ENCODE measurements at places on chromosomes 6 and 20.

GRCh38 chr20:57257701-57258453 lies 8.6 kb downstream of the BMP7 start:
- DNase-seq = no peak

- DNase-seq = no peak
Observed at GRCh38 chr6:501891-502601, 110.5 kb downstream of the IRF4 start.

DNA sequence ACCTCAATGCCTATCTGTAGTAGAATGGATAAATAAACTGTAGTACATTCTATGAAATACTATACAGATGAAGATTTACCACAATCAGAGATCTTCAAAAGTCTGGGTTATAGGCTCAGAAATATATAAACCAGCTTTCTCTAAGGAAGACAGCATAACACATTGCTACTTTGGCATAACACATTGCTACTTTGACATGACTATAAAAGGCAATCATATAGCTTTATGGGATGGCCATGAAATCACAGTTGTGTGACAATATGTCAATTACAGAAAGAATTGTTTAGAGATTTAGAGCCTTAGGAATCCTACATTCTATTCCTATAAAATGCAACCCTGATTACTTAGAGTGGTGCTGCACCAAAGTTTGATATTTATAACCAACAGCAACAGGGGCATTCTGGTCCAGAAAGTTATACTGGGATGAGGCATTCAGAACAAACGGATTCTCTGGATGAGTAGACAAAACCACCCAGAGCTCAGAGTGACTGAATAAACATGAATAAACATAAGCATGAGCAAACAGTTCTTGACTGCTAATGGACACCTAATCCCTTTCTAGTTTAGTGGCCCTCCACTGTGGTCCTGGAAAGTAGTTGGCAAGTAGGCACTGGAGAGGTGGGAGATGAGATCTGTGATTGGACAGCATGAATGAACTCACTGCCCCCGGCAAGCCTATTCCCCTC lies 12.0 kb downstream of the TTI1 start:
- no peak for DNase-seq

- DNase-seq = no peak
Observed at GRCh38 chr6:83847179-83847578, 6.0 kb upstream of the RIPPLY2 start.

- DNase-seq = no peak
Observed at GRCh38 chr6:44676246-44676790, 288.8 kb downstream of the CDC5L start.

- no peak for DNase-seq
Observed at GRCh38 chr20:45311589-45312211, 3.6 kb upstream of the MATN4 start.

- DNase-seq = no peak
Observed at GRCh38 chr6:64006246-64006645, 370.6 kb downstream of the PHF3 start.

DNA sequence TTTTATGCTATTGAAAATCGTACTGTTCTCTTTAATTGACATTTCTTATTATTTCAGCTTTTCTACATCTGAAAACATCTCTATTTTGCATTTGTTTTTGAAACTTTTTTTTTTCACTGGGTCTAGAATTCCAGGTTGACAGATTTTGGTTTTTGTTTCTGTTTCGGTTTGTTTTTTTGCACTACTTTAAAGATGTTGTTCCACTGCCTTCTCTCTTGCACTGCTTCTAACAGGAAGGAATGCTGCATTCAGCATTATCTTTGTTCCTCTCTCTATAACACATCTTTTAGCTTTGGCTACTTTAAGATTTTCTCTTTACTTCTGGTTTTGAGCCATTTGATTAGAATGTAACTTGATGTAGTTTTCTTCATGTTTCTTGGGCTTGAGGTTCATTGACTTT lies 20.1 kb upstream of the SLC17A1 start:
- no peak for DNase-seq

DNA sequence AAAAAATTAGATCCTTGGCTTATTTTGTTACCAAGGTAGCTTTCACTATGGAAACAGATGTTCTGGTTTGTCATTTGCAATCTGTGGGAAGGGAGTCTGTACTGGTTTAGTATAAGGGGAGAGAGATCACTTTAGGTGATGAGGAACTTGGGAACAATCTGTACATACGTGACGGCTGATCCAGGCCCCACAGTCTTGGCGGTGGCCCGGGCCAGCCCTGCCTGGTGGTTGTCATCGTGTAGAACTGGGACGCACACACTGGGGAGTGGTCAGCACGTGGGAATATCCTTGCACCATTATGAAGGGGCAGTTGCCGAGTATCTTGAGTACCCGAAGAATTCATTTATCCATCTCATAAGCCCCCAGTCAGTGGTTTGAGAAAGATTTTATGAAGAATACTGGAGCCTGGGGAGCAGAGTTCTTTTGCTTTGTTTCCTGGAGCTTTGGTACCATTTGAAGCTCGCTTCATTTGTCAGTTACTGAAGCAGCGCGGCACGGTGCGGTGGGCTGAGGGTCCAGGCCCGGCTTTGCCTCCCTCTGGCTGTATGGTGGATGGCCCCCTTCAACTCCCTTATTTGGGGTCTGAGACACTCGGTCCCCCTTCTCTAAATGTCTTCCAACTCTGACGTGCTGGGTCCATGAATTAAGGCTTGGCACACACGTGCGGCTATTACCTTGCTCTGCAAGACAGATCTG lies 22.8 kb upstream of the CLDN20 start:
- no peak for DNase-seq

GRCh38 chr20:45998761-45999160 lies 9.9 kb upstream of the MMP9 start:
- DNase-seq = no peak

DNA sequence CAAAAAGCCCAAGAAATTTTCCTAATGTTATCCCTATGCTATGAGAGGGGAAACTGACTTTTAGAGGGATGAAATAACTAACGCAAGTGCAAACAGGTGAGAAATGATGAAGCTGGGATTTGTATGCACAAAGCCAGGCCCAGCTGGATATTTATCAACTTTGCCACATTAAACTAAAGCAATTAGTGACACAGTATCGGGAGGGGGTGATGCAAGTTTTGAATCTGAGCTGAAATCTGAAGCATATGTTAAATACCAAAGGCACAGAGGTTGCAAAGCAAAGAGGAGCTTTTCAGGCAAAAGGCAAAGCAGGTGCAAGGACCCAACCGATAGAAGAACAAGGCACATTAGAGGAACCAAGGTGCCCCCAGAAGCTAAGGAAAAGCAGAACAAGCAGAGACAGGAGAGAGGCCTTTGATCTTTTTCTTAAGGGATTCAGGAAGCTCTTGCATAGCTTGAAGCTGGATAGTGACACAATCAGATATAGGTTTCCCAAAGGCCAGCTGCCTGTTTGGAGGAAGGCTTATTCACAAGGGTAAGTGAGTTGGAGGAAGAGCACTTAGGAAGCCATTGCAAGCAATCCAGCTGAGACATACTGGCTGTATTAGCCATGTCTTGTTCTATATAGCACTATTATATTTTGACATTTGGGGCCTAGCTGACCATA lies 207.5 kb downstream of the HIVEP2 start:
- no peak for DNase-seq

GRCh38 chr6:1798303-1798964 lies 188.7 kb downstream of the FOXC1 start:
- no peak for DNase-seq

DNA sequence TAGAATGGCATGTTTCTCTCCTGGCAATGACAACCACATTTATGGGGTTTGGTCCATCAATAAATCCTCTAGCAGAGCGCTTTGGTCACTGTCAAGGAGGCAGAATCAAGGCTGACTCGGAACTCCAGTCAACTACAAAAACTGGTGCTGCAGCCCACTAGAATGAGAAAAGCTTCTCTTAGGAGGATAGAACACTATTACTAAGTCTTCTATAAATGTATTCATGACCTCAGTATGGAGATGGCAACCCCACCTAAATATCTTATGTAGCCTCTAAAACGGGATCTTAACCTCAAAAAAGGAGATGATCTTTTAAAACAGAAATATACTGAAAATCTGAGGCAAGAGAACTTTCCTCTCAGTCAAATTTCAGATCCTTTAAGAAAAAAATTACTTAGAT lies 68.5 kb downstream of the RALGAPA2 start:
- DNase-seq = no peak

GRCh38 chr6:71332012-71332411 lies 43.4 kb downstream of the OGFRL1 start:
- no peak for DNase-seq

GRCh38 chr20:48437146-48437545 lies 390.7 kb downstream of the PREX1 start:
- no peak for DNase-seq

- peak; percentile 53 for DNase-seq
Observed at GRCh38 chr6:35047265-35048011, 93.7 kb downstream of the TCP11 start.

DNA sequence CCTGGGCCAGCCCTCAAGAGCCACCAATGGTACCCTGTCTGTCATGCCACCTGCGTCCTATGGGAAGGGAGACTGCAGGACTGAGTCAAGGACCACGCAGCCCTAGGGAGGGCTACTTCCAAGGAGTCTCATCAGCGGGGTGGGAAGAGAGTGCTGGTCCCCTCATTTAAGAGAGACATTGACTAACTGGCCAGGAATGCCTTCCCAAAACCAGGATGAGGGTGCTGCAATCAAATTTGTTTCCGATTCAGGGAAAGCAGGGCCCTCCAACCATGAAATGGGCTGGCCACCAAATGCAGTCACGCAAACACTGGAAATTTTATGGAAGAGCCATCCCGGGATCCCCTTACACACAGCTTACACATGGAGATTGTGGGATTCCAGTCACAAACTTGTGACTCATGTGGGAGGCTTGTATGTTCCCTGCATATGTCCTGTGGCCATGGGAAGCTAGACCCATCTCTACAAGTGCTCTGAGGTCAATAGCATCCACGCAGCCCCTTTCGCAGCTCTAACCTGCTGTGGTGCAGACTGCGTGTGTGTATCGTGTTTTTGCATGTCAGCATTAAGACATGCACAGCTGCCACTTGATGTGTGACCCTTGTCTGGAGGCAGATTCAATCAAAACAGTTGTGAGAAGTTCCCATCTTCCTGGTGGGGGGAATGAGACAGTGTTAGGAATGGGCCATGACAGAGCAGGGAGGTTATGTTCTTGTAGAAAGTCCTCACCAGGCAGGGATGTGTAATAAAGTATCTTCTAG lies 53.0 kb upstream of the CST7 start:
- no peak for DNase-seq

DNA sequence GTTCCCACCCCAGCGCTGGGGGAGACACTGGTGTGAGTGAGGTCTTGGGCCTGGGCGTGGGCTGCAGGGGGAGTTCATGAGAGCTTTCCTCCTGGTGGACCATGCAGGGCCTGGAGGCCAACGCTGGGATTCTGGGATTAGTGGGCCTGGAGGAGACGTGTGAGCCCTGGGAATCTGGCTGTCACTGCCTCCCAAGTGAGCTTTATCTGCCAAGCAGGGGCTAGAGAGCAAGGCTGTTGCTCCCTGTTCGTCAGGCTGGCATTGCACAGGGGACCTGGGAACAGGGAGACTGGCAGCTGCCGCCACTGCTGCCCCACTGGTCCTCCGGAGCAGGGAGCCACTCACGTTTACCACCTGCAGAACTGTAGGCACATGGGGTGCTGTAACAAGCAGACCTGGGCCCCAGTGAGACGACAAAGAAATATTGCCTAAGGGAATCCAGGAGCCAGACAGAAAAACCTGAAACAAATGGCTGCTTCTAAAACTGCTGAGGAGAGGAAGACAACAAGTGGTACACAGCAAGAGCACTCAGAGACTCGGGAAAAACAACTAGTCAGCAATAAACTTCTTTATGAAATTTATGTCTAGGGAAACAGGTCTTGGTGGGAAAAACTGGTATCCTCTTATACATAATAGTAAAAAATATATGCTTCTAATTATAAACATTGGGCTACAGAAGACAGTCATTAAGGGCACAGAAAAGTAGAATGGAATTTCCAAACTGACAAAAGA lies 45.2 kb downstream of the PPP1R3G start:
- no peak for DNase-seq

DNA sequence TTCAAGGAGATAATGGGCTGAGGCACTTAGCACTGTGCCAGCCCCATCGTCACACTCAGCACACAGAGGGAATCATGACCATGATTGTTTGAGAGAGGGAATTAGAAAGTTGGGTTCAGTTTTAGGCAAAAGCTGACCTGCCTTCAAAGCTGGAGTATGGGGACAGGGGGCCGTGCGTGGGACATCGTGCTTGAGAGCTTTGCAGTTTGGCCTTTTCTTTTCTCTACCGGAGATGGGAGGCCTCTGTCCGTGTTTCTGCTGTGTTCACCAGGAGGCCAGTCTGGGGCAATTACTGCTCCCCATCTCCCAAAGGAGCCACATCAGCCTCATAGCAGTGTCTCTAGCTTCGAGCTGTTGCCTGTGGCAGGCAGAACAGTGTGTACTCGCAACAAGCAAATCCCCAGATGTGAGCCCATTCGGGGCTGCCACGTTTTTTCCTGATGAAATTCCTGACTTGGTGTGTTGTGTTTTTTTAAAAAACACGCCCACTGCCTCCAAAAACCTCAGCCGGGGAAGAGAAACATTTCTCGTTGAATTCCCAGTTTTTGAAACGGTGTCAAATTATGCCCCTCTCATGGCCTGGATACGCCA lies 20.2 kb downstream of the EYA2 start:
- no peak for DNase-seq

- no peak for DNase-seq
Observed at GRCh38 chr20:38036366-38036765, 2.8 kb downstream of the RPRD1B start.

DNA sequence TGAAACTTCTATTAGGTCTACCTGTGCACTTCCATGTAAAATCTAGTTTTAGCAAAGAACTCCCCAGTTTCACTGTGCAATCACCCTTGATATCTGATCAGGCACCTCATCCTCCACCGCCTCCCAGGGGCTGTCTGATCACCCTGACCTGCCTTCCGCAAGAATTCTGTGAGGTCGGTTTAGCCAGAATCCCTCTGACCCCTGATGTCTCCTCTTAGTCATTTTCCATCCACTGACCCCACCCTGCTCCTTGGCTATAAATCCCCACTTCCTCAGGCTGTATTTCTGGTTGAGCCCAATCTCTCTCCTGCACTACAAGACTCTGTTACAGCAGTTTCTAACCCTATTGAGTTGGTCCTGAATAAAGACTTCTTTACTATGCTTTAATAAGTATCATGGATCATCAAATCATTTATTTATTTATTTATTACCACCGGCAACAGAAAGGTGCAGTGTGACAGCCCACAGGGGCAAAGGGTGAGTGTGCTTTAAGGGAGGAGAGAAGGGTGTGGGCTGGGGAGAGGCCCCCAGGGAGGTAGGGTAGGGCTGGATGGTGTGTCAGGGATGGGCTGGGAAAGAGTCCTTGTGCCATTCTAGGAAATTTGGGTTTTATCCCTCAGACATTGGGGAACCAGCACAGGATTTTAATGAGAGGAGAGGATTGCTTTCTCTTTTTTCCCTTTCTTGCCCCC lies 11.2 kb upstream of the SERPINB6 start:
- DNase-seq = no peak

Measured in cardiac septum (tissue), 1 donor.